ENCODE measurements at places on chromosomes 5 and 9.

DNA sequence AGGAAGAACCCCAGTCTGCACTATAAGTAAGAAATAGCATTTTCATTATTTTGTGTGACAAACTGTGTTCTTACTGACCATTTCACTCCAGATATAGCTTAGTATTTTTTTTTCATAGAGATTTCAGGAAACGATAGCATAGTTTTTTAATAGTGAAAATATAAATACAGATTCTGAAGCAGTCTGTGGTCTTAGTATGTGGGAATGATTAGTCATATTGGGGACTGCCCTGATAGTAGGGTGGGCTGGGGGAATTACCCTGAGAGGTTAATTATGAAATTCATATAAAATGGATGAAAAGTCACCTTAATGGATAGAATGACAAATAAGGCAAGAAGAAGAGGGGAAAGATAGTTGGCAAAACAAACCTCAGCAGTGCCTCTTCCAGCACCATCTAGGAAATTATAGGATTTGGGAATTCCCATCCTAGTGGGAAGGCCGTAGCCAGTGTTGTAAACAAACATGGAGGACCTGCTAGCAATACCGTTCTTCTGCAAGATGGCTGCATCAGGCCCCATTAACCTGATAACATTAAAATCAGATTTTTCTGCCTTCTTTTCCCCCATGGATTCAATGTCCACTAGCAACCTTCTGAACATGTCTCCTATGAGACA lies 23.7 kb upstream of the NR3C1 start:
- no peak for DNase-seq

DNA sequence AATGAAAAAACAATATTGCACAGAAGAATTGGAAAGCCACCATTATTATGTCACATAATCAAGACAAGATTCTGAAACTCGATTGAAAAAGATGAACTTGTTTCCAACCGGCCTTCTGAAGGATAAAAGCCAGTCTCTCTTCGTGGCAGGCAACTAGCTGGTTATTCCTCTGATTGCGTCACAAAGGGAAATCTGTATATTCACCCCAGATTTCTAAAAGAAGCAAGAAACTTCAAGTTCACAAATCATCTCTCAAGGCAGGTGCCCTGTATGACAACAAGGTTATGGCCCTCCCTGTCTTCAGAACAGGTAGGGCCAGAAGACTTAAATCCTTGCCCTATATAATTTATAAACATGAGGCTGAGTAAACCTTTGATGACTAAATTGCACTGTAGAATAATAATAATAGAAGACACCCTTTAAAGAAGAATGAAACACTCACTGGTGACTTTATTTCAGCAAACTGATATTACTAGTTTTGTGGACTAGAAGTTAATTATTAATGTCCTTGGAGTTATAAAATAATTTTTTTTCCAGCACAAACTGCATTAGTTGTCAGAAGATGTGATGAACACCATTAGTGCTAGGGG lies 2.9 kb upstream of the KLF4 start:
- DNase-seq = no peak

DNA sequence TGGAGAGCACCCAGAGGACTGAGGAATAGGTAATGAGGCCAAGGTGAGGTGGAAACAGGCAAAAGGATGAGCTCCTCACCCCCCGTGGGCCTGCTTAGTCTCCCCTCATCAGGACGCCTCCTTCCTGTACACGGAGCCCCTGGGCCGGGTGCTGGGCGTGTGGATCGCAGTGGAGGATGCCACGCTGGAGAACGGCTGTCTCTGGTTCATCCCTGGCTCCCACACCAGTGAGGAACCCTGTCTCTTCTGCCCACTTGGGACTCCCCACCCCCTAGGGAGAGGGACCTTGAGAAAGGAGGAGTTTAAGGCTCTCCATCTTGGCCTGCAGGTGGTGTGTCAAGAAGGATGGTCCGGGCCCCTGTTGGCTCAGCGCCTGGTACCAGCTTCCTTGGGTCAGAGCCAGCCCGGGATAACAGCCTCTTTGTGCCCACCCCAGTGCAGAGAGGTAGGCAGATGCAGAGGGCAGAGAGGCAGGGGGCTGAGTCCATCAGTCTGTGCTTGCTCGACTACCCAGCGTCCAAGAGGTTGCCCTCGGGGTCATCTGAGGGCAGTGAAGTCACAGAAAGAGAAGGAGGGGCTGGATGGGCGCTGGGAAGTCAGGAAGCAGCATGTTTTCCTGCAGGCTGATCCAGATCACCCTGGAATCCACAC lies 7.0 kb downstream of the DOLK start:
- no peak for DNase-seq

GRCh38 chr9:90099262-90099963 lies 494.6 kb downstream of the GADD45G start:
- no peak for DNase-seq

DNA sequence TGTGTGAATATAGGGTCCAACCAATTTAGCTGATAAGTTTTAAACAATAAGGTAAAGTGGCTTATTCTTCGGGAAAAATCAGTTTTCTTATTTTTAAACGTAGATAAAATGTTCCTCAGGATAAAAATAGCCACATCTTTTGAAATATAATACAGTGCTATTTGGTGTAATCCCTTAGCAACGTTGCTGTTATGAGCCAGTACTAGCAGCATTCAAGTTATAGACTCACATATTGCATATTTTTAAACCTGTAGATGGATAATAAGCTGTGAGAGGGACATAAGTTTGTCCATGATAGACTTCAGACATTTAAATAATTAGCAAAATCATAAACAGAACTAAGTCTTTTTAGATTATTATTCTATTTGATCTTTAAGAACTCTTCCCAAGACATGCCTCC lies 6.3 kb downstream of the PDE4D start:
- DNase-seq = no peak

GRCh38 chr5:67992923-67993322 lies 222.6 kb upstream of the PIK3R1 start:
- no peak for DNase-seq

GRCh38 chr5:181149355-181149754 lies 2.0 kb downstream of the OR2V2 start:
- DNase-seq = no peak

DNA sequence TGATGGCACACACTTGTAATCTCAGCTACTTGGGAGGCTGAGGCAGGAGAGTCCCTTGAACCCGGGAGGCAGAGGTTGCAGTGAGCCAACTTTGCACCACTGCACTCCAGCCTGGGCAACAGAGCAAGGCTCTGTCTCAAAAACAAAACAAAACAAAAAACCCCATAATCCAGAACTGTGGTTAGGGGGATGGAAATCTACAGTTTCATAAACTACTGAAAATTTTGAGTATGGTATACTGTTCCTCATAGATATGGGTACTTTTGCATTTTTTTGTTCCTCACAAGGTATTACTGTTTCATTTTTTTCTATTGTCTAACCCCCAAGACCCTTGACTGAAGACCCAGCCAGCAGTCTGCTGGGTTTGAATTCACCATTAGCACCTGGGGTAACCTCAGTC lies 52.2 kb upstream of the MAP3K1 start:
- DNase-seq = no peak

GRCh38 chr9:83582029-83582428 lies 40.9 kb upstream of the IDNK start:
- DNase-seq = no peak

DNA sequence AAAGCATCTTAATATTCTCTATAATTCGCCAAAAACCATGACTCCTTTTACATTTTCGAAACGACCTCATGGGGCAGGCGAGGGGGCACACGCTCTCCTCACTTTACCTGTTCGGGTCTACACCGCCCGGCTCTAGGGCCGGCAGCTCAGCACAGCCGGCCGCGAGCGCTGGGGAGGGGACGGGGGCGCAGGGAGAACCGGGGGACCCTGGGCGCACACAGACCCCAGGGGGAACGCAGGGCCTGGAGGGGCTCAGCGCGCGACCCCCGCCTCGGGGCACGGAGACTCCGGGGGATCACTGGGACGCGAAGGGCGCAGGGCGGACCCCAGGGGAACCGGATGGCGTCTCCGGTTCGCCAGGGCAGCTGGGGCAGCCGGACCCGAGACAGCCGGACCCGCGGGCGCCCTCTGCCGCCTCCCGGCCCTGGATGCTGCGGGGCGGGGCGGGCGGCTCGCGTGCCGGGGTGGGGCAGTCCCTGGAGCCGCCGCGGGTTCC lies at the start of gene AHRR:
Gene AHRR (plus strand): TSS at position 485 of the 496 bp plus-strand sequence. CDS start 22,189 bp downstream, outside the sequence.
- no peak for DNase-seq

GRCh38 chr5:159864885-159865691 lies 51.2 kb upstream of the ADRA1B start:
- DNase-seq = no peak

- DNase-seq = no peak
These were observed 142.0 kb downstream of the ZCCHC7 start for GRCh38 chr9:37262410-37262809.

GRCh38 chr5:36664766-36665165 lies 58.4 kb downstream of the SLC1A3 start:
- no peak for DNase-seq

GRCh38 chr9:126664900-126665643 lies 51.3 kb downstream of the LMX1B start:
- no peak for DNase-seq

GRCh38 chr9:88028338-88028737 lies 54.0 kb upstream of the CDK20 start:
- DNase-seq = no peak

DNA sequence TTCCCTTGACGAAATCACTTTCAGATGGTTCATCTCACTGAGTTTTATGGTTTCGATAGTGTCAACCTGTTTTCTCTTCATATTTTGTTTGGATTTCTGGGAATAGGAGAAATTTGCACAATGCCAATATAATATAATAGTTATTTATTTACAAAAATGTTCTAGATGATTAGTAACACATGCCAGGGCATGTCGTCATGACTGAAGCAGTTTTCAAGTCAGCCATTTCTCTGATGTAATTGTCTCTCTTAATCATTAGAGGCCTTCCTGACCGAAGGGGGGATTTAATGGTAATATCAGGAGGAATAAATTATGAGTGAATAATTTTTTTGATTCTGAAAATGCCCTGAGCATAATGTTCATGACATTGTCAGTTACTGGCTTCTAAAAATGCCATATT lies 246.5 kb upstream of the ATP10B start:
- DNase-seq = no peak

All from cortex of kidney (tissue), 1 donor.